ENCODE measurements at places on chromosomes 5 and 9. TPM values are rescaled to one million over a fixed set of nuclear protein-coding genes. Genes with fewer than 3 reads are reported as not detected.

The FIBCD1 gene
- total RNA-seq: not detected

DNA sequence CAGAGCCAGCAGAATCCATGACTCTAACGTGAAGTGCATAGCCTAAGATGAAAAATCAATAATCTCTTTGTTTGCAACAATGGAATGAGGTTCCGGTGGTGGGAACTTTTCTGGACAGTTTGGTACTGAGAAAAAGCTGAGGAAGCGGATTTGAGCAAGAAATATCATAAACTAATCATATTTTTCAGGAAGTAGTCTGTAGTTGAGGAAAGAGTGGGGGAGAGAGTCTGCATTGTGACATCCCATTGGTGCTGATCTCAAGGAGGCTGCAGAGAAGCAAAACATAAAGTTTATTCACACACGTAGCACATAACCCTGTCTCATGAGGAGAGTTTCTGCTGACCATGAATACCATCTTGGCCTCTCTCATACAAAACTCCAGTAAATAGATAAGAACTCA lies 15.8 kb upstream of the FCHO2 start:
- no peak overlapping the region for H3K4me3 ChIP-seq
- H3K36me3 ChIP-seq: no peaks in the 10 kb centered on the region
- H3K27me3 ChIP-seq: peaks cover 7% of the 10 kb centered on the region
- no peak overlapping the region for H3K27ac ChIP-seq

DNA sequence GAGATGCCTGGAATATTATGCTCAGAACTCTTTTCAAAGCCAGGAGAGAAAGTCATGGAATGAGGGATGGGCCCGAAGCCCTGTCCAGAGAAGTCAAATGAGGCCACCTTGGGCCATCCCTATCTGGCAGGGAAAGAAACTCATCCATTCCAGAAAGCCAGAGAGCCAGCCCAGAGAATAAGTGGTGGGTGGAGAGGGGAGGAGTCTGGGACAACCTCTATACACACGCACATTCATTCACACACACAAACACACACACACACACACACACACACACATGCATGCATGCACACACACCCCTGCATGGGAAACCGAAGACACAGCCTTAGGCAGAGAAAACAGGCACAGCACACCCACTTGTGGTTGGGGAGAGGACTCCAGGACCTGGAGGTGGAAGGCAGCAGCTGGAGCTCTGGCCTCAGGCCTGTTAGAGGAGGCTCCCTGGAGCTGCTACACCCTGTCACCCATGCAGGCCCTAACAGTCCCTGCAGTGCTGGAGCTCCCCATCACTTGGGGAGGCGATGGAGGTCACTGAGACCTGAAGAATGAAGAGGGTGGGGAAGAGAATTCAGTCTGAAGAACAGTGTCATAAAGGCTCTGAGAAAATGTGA lies 38.0 kb downstream of the TGFBI start:
- H3K27me3 ChIP-seq: peaks cover 14% of the 10 kb centered on the region
- no peak overlapping the region for H3K4me3 ChIP-seq
- H3K27ac ChIP-seq: no peak overlapping the region
- no peaks in the 10 kb centered on the region for H3K36me3 ChIP-seq
- DNase-seq: no peak

DNA sequence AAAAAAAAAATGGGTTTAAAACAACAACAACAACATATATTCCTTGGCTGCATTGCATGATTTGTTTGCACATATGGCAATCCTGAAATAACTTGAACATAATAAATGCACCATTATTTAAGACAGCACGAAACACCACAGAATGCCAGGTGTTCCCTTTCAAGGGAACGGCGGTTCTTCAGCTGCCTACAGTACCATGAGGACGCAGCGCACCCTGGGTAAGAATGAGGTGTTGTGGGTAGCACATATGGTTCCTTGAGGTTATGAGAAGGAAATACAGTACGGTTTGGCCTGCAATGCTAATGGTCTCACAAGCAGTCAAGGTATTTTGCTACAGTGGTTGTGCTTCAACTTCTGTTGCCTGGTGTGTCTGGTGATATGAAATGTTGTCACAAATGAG lies 174.8 kb downstream of the SLC12A2 start:
- no peaks in the 10 kb centered on the region for H3K4me1 ChIP-seq
- DNase-seq: no peak
- H3K27me3 ChIP-seq: no peaks in the 10 kb centered on the region
- H3K4me3 ChIP-seq: no peak overlapping the region

DNA sequence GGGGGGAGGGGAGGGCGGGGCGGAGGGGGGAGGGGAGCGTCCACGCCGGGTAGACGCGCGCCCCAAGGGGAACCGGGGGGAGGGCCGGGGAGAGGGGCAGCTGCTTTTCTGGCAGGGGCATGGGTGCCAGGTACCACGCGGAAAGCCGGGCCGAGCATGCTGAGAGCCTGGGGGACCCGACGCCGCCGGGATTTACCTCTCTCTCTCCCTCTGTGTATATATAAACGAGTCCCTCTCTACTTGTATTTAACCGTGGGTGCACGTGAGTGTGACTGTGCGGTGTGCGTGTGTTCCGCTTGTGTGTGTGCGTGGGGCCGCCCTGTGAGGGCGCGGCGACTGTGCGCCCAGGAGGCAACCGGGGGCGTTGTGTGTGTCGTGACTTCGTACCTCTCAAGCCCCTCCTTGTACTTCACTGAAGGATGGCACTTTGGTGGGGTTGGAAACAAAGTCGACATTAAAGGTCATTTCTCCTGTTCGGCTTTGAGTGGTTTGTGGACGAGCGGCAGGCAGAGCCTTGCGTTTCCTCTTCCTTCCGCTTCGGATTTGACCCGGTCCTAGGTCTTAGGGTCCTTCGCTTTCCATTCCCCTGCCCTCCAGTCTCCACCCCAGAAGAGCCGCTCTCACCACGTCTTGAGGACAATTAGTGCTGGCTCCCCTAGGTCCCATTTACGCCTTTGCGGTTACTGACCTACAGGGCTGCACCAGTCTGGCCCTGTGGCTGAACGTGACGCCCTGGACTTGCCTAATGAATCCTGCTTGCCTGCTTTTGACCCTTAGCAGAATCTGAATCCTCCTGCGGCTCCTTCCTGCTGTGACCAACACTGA lies 36.2 kb upstream of the TTC1 start:
- H3K4me1 ChIP-seq: peaks cover 5% of the 10 kb centered on the region
- peaks cover 58% of the 10 kb centered on the region for H3K27me3 ChIP-seq
- no peaks in the 10 kb centered on the region for H3K36me3 ChIP-seq
- H3K27ac ChIP-seq: no peak overlapping the region

- H3K27me3 ChIP-seq: peaks cover 32% of the 10 kb centered on the region
- no peaks in the 10 kb centered on the region for H3K4me1 ChIP-seq
- peak overlapping the region; percentile 83 for H3K4me3 ChIP-seq
- H3K36me3 ChIP-seq: no peaks in the 10 kb centered on the region
Observed at GRCh38 chr9:135478829-135479468, 633 bp upstream of the PPP1R26 start.

- DNase-seq: no peak
- H3K27me3 ChIP-seq: peaks cover 5% of the 10 kb centered on the region
- no peaks in the 10 kb centered on the region for H3K4me1 ChIP-seq
- H3K4me3 ChIP-seq: no peak overlapping the region
- no peaks in the 10 kb centered on the region for H3K36me3 ChIP-seq
- H3K27ac ChIP-seq: no peak overlapping the region
Observed at GRCh38 chr5:153745778-153746395, 255.4 kb downstream of the GRIA1 start.

The TNIP1 gene
- 287 TPM for total RNA-seq

The SLCO6A1 gene
- total RNA-seq: not detected

DNA sequence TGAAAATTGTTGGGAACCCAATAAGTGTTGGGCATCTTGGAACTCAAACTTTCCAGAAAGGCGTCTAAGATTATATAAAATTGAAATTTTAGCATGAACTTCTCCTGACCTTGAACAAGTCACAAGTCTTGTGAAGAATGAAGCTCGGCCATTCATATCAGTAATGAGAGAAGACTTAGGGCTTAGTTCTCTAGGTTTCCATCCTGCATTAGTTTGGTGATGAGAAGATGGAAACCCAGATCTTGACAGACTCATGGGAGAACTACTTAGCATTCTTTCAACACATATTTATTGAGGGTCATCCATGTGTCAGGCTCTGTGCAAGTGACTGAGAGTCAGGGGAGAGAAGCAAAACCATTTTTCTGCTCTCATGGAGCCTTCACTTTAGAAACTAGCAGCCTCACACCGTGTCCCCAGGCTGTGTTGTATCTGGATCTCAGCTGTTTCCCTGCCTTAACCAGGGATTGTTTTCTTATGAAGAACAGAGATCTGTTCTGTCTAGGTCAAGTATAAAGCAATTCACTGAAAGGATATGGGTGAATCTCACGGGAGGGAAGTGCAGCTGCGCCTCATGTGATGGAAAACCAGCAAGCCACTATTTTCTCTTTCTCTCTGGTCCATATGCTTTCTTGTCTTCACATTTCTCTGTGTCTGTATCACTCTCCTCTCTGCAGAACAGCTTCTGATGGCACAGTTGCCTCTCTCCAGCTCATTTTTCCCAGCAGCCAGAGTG lies 3.4 kb downstream of the GARNL3 start:
- DNase-seq: no peak
- no peaks in the 10 kb centered on the region for H3K4me1 ChIP-seq
- no peak overlapping the region for H3K27ac ChIP-seq
- peaks cover 44% of the 10 kb centered on the region for H3K27me3 ChIP-seq

GRCh38 chr9:137370865-137371520 lies 52.0 kb downstream of the EXD3 start:
- H3K27ac ChIP-seq: no peak overlapping the region
- H3K27me3 ChIP-seq: no peaks in the 10 kb centered on the region
- H3K4me1 ChIP-seq: no peaks in the 10 kb centered on the region
- DNase-seq: no peak

The TMEM167A gene
- 96.2 TPM for total RNA-seq

The SLC6A19 gene
- not detected for total RNA-seq

DNA sequence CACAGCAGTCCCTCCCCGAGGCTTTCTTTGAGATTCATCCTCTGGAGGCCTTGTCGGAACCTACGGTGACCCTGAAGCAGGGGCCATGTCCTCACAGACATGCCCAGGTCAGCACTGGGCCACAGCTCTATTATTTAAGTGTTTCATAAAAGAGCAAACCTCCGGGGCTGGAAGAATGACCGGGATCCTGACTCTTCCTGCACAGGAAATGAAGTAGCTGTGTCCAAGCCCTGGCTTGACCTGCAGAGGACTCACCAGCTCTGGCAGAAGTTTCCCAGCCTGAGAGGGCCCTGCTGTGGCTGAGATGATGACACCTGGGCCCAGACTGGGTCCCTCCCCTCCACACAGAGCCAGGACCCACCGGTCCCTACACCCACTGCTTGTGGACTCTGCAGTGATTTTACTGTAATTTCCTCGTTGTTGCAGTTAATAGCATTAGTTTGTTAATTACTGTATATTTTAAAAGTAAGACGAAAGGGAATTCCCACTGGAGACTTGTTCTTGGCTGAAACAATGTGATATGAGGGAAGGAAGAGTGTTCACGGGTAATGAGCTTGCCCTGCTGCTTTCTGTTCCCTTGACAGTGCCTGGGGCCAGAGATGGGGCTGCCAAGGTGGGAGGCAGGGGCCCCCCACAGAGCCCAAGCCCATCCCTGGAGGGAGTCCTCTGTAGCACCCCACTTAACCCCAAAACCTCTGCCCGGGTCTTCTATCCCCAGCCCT lies 72.2 kb downstream of the PCDH1 start:
- no peak overlapping the region for H3K4me3 ChIP-seq
- H3K27ac ChIP-seq: no peak overlapping the region
- H3K36me3 ChIP-seq: no peaks in the 10 kb centered on the region
- H3K4me1 ChIP-seq: no peaks in the 10 kb centered on the region
- H3K27me3 ChIP-seq: peaks cover 51% of the 10 kb centered on the region

GRCh38 chr9:68626526-68626925 lies 78.5 kb upstream of the PIP5K1B start:
- peaks cover 6% of the 10 kb centered on the region for H3K27me3 ChIP-seq
- H3K36me3 ChIP-seq: no peaks in the 10 kb centered on the region

DNA sequence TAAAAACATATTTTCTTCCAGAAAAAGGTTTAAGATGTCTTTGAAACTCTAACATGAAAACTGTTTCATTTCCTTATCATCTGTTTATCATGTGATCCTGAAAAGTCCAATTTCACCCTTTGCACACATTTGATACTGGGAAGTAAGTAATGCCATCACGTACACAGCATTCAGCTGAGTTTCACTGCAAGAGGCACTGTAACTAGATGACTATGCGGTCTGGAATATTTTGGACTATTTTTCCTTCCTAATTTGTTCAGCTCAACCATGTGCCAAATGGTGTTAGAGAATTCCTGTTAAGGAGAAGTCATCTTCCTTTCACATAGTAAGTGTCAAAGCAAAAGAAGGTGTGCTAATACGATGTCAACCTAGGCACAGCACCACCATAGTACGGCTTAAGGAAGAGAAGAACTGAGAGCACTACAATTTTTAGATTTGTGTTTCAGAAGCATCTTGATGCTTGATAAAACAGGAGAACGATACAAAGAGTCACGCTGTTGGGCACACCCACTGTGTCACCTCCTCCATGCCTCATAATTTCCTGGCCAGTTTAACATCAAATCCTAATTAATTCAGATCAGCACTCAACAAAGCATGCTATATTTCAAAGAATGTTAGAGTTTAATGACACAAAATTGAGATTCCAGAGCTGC lies 77.5 kb downstream of the GNAQ start:
- H3K27me3 ChIP-seq: no peaks in the 10 kb centered on the region
- H3K36me3 ChIP-seq: no peaks in the 10 kb centered on the region
- H3K4me3 ChIP-seq: no peak overlapping the region

The SH3TC2 gene
- total RNA-seq: not detected

The NUTM2F gene
- total RNA-seq: not detected

The CDH12 gene
- not detected for total RNA-seq

DNA sequence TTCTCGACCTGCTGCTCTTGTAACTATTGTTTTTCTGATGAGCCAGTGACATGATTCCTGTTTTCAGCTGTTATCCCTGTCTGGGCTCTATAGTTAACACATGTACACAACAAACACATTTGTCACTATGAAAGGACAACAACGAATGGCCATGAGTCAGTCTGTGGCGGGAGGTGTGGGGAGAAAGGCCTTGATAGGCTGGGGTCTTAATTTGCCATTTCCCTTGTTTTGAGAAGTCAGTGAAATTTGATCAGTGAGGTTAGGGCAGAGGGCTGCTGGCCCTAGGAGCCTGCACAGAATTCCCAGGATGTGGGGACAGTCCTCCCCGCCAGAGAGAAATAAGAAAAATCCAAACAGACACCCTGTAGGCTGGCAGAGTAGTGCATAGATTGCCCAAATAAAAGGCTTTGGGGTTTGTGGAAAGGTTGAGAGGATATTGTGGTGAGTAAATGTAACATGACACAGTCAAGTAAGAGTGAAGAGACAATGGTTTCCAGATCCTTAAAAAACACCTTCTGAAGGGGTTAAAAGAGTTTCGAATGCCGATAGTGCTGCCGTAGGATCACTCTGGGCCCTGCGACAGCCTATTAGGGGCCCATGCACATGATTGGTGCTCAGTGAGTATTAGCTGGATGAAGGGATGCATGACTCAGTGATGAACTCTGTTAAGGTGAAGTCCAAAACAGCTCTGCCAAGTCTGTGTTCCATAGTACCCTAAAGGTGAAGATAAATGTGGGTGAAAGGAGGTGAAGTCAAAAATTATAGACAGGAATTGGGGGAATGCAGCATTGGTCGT lies 110.9 kb upstream of the PRRC1 start:
- no peak for DNase-seq
- H3K4me1 ChIP-seq: peaks cover 15% of the 10 kb centered on the region
- H3K4me3 ChIP-seq: no peak overlapping the region
- no peaks in the 10 kb centered on the region for H3K36me3 ChIP-seq
- no peak overlapping the region for H3K27ac ChIP-seq
- H3K27me3 ChIP-seq: peaks cover 16% of the 10 kb centered on the region

- H3K27ac ChIP-seq: no peak overlapping the region
- no peak for DNase-seq
- H3K27me3 ChIP-seq: no peaks in the 10 kb centered on the region
- no peak overlapping the region for H3K4me3 ChIP-seq
- H3K4me1 ChIP-seq: peaks cover 10% of the 10 kb centered on the region
Observed at GRCh38 chr9:33992632-33993031, 56.1 kb downstream of the UBAP2 start.

The TOPORS gene
- total RNA-seq: 15.1 TPM

The TXNDC8 gene
- total RNA-seq: not detected

Data from activated T-helper 1 cell treated with anti-CD3 and anti-CD28 coated beads, Interleukin-12 subunit alpha, Interleukin-12 subunit beta, Interleukin-2, Interleukin-4 antibody, amounts not matched to agents 30 ng/mL and 10 ng/mL and 1 ng/mL, durations not matched to agents 14 hours and 24 hours and 36 hours (primary cell).